NK-92 treated with Interleukin-12 subunit alpha and Interleukin-12 subunit beta, amount 100 ng/mL, for 24 hours (cell line): ENCODE measurements at places on chromosomes 5 and 9.

GRCh38 chr5:180625791-180626660, 23.4 kb downstream of the FLT4 start:
- no peak for DNase-seq

GRCh38 chr5:58466939-58467338, 7.1 kb upstream of the PLK2 start:
- peak; percentile 30 for DNase-seq

DNA sequence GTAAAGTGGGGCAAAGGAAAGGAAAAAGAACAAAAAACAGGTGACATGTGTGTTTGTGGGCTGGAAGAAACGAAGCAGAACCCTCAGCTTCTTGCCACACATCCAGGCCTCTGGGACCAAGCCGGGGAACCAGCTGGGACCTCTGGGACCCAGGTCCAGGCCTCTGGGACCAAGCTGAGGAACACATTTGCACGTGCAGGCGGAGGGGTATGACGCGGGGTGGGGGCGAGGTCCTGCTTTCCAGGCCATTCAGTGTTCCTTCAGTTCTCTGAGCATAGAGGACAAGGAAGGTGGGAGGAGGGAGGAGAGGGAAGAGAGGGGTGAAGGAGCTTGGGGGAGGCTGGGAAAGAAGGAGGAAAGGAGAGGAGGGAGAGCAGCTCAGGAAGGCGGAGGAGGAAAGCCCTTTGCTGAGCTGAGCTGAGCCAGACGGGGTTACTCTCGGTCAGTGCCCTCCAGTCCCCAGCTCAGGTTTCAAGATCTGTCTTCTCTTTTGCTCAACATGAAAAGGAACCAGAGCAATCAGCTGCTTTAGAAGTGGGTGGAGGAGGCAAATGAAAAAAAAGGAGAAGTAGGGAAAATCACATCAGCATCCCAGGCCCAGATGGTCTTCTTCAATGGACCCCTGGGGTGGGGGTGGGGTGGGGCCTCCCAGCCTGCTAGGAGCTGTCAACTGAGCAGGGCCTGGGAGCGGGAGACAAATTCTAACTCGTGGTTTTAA, 59.1 kb downstream of the ABCA1 start:
- no peak for DNase-seq

DNA sequence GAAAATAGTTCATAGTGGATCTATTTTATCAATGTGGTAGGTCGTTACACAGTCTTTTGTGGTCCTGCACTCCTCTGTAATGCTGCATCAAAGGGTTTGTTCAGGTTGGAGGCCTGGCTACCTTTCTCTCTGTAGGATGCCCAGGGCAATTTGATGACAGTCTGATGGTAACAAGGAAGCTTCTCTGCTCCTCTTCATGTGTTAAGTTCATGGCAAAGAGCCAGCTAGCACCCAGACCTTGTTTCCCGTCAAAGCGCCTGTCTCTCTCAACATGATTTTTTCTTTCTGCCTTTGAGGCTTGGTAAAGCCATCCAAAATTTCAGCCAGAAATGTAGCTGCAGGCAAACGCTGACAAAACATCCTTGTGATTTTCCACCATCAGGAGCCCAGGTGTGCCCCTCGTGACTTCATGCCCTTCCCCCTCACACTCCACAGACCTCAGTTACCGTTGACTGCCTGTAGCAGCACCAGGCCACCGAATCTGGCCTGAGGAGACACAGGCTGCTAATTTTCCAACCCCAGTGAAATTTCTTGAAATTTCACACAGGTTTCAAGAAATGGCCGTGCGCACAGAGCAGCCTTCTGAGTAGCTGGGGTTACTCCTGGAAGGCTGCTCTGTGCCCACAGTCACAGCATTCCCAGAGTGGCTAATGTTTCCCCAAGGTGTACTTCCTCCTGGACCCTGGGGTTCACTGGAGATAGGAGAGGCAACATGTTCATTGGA, 292.7 kb downstream of the CWC27 start:
- DNase-seq: no peak

- no peak for DNase-seq
These were observed 2.3 kb upstream of the CD274 start for GRCh38 chr9:5448016-5448415.

DNA sequence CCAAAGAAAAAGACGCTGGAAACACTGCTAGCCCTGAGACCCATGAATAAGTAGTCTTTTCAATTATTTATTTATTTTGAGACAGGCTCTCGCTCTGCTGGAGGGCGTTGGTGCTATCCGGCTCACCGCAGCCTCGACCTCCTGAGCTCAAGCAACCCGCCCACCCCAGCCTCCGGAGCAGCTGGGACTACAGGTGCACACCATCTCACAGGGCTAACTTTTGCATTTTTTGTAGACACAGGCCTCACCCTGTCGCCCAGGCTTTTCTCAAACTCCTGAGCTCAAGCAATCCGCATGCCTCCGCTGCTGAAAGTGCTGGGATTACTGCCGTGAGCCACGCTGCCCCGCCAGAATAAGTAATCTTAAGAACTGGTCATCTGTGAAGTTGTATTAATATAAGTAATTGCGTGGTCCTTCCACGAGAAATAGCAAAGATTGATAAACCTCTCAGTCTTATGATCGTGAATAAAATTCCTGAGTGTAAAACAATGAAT, 1.6 kb downstream of the ANXA2R start:
- peak; percentile 42 for DNase-seq

DNA sequence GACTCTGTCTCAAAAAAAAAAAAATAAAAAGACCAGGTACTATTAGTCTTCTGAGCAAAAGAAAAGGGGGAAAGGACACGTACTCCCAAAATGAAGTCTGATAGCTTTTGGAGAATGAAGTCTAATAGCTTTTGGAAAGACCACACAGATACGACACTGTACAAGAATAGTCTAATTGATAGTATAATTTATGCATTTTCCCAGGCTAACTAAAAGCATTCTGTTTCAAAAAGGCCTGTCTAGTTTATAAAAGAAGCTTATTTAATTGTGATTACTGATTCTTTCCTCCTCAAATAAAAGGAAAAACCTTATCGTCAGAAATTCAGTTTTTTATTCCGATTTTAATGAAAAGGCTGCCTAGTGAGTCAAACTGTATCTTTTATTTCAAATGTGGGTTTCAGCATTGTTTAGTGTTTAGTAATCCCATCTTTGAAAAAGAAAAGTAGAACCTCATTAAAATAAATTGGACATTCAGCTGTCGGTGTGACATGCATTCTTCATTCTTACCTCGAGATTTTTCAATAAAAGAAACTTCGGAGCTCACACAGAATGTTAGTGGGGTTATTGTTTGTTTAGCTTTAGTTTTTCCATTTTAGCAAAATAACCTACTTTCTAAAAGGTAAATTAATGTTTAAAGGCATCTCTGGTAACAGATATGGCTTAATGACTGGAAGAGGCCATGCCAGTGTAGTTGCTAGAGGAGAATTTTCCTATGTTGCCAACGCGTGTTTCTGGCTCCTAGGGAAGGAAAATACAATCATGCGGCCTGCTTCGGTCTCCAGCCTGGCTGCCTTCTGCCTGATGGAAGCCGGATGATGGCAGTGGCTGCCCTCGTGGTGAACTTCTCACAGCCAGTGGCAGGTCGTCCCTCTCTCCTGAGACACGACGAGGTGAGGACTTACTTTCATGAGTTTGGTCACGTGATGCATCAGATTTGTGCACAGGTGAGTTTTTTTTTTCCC, 70.0 kb downstream of the NLN start:
- no peak for DNase-seq

DNA sequence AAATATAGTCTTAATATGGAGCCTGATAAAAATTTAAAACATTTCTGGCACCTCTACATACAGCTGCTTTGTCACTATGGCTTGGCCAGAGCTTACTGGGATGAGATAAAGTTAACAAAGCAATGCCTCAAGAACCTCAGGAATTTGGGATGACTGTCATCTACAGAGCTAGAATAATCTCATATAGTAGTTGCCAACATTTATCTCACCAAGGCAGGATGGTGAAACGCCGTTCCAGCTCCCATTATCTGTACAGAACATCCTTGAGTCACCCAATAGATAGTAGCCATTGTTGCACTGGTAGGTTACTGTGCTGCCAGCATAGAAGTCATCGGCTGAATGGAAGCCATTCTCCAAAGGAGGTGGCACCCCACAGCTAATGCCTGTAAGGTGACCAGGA, 94.6 kb upstream of the TXNDC8 start:
- no peak for DNase-seq

DNA sequence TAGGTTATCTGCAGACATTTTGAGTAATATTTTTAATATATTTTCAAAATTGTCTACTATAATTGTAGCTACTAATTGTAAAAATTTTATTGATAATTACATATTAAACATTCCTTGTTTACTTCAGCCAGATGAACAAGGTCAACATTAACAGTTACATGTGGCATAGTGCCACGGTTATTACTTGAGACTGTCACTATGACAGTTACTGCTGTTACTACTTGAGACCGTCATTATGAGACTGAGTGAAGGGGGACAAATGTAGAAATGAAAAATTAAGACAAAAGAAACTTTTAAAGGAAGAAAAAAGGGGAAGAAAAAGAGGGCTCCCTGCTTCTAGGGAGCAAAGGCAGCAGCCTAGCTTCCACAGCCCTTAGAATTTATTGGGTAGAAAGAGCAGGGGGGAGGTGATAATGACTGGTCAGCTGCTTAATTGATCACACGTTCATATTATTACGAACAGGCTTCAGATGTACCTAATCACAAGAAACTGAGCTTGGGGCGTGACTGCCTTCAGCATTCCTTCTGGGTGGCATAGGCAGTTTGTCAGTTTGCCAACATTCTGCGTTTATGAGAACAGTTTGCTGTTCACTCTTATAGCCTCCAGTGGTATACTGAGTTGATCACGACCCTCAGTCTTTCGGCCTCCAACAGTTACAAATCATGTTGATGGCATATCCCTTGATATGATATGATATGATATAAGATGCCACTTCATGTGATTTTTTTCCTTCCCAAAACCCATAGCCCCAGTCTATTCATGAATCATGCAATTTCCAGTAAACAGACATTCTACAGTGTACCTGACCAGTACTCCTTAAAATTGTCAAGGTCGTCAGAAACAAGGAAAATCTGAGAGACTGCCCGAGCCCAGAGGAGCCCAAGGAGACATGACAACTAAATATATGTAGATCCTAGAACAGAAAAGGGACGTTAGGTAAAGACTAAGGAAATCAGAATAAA, 13.1 kb downstream of the MARCHF6 start:
- no peak for DNase-seq

- DNase-seq: no peak
These were observed 219.5 kb downstream of the KCTD16 start for GRCh38 chr5:144390133-144390532.

DNA sequence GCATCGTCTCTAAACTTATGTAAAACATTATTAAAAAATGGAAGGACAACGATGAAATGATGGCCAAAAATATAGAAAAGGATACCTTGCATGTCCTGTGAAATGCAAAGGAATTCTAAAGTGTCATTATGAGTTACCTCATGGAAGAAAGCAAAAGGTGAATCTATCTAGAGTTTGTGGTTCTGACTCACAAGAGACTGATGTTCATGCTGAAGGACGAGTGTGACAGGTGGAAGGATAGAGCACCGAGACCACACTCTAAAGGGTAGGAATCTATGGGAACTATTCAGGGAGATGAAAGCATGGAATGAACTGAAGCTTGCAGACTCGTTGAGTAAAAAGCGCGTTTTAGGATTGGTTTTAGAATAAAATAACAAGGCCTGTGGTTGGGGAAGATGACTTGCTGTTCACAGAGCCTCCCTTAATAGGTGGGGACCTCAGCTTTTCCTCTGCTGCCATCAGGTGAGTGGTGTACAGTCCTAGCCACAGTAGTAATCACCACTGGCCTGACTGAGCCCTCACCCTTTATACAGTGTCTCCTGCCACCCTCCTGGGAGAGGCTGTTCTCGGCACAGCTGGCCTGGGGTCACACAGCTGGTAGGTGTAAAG, 11.2 kb downstream of the TENT4A start:
- DNase-seq: no peak

DNA sequence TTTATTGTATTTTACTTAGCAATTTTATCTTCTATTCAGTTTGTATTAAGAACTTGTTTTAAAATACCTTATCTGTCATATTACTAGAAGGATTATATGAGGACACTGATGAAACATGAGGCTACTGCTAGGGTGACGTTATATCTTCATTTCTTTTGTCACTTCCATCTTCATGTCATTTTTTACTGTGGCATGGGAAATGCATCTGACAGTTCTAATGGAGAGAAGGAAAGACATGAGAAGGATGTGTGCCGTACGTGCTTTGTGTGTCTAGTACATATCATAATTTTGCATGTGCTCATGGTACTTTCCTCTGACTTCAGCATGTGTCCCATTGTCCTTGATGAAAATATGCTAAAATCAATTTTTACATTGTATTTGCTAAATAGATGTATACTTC, 258.2 kb downstream of the PTPRD start:
- no peak for DNase-seq

DNA sequence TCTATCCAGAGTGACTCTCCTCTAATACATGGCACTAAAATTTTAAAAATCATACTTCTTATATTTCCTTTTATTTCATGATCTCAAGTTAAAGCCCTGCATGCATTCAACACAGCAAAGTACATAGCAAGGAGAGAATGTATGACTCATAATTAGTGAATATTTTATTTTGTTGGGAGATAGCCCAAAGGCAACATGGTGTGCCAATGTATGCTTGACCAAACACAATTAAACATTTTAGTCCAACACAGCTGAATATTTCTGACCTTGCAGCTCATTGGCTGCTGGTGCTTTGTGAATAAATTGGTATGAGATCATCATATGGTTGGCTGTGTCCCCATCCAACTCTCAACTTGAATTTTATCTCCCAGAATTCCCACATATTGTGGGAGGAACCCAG, 103.5 kb downstream of the NPR3 start:
- no peak for DNase-seq

- DNase-seq: no peak
These were observed 50.4 kb upstream of the ALDH1B1 start for GRCh38 chr9:38342096-38342495.

DNA sequence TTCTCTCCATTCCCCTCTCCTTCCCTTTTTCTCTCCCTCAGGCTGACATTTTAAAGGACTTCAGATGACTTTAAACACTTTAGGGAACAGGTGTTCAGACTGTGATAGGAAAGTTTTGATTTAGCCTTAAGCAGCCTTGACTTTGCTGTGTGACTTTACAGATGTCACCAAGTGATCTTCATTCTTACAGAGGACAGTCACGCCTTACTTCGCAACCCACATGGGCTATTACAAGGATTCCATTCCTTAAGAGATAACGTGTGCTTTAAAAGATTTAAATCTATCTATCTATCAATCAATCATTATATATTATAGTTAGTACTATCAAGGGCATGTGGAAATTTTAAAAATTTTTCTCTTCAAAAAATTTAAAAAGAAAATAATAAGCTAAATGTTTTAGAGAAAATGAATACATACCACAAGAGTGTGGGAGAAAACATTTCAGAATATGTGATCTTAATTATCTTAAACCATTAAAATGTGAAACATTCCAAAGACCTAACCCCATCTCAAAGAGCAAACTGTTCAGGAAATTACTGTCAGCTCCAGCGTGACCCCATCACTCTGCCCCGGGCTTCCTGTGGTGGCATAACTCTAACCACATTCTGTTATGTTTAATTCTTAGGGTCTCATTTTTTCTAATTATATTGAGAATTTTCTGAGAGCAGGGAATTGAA, 530.5 kb downstream of the SEMA5A start:
- no peak for DNase-seq

DNA sequence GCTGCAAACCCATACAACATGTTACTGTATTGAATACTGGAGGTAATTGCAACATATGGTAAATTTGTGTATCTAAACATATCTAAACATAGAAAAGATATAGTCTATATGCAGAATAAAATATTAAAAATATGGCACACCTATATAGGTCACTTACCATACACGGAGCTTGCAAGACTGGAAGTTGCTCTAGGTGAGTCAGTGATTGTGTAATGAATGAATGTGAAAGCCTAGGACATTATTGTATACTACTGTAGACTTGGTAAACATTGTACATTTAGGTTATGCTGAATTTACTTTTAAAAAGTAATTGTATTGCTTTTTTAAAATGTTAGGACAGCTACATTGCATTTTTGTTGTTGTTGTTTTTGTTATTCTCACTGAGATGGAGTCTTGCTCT, 968.8 kb downstream of the TLE1 start:
- DNase-seq: no peak
